T-helper 1 cell (primary cell): ENCODE measurements at places on chromosomes 5 and 9.

GRCh38 chr5:54869691-54870090 lies 115.7 kb downstream of the ESM1 start:
- DNase-seq = no peak

DNA sequence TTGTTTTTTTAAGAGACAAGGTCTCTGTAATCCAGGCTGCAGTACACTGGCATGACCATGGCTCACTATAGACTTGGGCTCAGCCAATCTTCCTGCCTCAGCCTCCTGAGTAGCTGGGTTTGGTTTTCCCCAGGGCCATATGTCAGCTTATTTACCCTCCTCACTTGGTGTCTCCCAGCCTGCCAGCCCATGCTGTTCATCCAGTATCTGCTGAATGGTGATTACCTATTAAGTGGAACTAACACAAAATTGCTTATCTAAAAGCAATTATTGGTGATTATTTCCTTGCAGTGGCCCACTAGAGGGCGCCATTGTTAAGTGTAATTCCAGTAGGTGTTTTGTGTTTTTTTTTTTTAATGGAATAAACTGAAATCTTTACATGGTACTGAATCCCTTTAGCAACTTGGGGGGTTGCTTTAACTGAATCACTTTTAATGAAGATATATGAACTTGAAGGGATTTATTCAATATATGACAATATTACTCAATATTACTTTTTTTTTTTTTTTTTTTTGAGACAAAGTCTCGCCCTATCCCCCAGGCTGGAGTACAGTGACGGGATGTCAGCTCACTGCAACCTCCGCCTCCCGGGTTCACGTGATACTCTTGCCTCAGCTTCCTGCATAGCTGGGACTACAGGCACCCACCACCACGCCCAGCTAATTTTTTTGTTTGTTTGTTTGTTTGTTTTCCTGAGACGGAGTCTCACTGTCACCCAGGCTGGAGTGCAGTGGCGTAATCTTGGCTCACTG lies 13.8 kb downstream of the EXOSC2 start:
- peak; percentile 57 for DNase-seq

DNA sequence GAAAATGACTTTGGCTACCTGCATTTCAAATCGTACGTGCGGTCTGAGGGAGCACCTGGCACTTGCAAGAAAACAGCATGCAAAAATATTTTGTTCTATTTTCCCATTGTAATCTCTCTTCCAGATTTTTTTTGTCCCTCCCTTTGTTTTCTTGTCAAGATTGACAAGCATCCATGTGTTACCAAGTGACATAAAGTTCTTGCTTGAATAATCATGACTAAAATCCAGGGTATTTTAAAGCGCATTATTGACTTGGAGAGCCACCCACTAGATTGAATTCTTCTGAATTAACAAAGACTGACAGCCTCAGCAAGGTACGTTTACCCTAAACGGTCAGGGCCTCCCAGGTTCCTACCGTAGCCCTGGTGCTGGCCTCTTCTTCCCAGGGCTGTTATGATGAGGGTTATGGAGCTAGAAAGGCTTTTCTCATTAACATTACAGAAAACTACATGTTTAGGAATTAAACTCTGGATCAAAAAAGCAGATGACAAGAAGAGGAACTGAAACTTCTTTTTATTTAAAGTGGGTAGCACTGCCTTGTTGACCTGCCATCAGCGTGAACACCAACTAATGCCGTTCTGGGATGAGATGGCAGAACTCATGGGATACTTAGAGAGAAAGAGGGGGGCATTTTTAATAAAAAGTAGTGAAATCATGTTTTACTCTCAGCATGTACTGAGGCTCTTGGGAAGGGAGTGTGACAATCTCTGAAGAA lies 297.0 kb downstream of the EFNA5 start:
- no peak for DNase-seq

DNA sequence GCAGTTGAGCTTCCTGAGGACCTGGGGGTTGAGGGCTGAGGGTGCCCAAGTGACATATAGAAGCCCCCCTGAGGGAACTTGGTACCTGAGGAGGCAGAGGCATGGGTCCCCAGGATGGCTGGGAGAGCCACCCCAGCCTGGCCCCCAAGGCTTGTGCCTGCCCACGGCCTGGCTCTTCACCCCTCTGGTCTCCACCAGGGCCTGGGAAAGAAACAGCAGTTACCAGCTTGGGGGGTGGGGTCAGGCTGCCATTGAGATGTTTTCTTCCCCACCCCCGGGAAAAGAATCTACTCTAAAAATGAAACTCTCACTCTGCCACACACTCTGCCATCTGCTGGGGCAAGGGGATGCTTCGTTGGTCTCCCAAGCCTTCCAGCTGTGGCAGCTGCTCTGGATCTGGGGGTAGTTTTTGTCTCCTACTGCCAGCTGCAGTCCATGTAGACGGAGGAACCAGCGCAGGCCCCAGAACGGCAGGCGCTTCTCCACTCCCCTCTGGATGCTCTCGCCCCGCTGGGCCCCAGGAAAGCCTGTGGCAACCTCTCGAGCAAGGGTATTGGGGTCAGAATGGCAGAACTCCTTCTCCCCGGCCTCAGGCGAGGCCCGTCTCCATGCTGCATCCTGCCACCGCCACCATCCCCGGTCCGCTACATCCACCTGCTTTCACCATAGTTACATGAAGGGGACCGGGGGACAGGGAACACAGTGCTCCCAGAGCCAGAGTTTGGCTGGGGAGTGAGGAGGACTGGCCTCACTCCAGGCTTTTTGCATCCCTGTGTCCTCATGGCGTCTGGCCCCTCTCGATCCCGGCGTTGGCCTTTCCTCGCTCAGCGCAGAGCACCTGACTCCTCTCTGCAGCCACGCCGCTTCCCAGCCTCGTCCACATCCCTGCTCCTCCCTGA lies 123.5 kb downstream of the DAB2IP start:
- DNase-seq = peak; percentile 1

GRCh38 chr5:152288917-152289595 lies 116.0 kb downstream of the NMUR2 start:
- no peak for DNase-seq

DNA sequence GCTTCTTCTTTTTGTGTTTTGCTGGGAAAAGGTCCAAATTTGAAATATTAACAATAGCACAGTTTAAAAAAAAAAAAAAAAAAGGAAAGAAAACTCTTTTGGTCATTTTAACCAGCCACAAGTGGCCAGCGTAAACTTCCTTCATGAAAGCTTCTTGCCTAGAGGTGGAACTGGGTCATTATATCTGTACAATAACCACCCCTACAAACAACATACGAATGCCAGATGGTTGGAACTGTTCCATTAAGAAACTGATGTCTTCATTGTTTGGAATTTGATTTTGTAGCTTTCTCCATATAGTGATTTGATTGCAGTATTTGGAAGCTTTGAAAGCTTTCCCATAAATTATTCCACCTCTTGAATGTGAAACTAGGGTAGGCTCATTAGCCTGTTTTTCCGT lies 18.3 kb upstream of the LPAR1 start:
- DNase-seq = no peak

DNA sequence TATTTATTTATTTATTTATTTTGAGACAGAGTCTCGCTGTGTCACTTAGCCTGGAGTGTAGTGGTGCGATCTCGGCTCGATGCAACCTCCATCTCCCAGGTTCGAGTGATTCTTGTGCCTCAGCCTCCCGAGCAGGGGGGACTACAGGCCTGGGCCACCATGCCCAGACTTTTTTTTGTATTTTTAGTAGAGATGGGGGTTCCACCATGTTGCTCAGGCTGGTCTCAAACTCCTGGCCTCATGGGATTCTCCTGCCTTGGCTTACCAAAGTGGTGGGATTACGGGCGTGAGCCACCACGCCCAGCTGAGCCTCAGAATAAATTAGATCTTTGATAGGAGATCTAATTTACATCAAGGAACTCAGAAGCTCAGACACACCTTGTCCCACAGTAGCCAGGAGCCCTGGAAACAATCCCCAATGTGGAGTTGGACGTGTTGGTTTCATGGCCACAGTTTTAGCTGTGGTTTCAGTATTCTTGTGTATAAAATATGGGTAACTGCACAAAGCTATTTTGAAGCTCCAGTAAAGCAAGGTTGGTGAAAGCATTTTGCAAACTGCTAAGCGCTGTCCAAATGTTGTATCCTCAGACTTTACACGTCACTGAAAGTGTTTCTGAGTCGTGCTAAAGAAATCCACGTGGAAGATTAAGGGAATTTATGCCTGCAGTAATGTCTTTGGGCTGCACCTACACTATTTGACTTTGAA lies 3.0 kb upstream of the HNRNPAB start:
- DNase-seq = no peak

- no peak for DNase-seq
Measured at GRCh38 chr5:110195288-110195687, 505.6 kb downstream of the MAN2A1 start.

GRCh38 chr9:131986576-131986975 lies 93.1 kb downstream of the MED27 start:
- DNase-seq = no peak

DNA sequence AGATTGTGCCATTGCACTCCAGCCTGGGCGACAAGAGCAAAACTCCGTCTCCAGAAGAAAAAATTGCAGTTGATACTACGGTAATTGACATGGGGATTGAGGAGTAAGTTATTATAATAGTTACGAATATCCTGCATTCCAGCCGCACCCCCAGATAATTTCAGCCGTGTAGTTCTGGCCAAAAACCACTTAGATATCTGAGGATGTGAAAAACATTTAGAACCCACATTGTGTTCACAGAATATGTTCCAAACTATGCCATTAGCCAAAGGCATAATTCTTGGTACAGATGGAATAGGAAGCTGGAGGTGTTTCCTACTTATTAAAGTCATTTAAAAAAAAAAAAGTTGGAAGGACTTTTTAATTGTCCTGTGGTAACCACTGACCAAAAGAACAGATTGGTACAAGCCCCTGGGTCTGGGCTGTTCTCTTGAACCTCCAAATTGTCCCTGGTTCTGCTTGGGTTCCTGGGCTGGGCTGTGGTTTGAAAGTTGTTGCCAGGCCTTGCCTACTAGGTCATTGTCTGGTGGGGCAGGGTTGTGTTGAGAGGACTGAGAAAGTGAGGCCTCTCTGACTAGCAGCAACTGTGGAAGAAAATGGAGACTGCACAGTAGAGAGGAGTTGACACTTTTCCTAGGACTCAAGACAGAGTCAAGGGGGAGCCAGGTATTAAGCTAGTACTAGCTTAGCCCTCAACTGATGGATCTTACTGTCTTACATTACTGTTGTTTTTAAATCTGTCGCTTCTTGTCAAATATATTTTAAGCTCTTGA lies 198.8 kb downstream of the NR3C1 start:
- no peak for DNase-seq

DNA sequence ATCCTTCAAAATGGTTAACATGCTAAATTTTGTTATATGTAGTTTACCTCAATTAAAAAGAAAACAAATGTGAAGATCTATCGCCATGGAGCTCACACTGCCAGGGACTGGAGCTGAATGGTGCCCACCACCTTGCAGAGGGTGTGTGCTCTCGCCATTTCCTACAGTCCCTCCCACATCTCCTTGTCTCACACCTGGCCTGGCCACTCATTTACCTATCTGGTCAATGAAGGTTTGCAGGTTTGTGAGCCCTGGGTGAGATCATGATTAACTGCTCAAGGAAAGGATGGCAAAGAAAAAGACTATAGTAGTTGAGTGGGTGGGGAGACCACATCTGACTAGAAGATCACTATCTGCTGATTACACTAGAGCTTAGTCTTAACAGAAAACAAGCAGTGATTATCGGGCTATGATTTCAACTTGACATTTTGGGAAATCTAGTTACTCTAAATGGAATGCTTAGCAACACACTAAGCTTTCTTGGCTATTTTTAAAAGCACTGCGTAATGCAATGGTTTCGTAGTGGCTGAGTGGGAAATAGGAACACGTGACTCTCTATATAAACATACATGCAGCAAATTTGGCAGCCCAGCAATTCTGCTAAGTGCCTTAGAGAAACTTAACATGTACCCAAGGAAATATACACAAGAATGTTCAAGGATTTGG lies 27.3 kb downstream of the PUM3 start:
- DNase-seq = no peak

- peak; percentile 55 for DNase-seq
Measured at GRCh38 chr5:170275376-170275994, 22.1 kb downstream of the LCP2 start.

- DNase-seq = no peak
Measured at GRCh38 chr5:168471785-168472184, 14.5 kb upstream of the RARS1 start.

DNA sequence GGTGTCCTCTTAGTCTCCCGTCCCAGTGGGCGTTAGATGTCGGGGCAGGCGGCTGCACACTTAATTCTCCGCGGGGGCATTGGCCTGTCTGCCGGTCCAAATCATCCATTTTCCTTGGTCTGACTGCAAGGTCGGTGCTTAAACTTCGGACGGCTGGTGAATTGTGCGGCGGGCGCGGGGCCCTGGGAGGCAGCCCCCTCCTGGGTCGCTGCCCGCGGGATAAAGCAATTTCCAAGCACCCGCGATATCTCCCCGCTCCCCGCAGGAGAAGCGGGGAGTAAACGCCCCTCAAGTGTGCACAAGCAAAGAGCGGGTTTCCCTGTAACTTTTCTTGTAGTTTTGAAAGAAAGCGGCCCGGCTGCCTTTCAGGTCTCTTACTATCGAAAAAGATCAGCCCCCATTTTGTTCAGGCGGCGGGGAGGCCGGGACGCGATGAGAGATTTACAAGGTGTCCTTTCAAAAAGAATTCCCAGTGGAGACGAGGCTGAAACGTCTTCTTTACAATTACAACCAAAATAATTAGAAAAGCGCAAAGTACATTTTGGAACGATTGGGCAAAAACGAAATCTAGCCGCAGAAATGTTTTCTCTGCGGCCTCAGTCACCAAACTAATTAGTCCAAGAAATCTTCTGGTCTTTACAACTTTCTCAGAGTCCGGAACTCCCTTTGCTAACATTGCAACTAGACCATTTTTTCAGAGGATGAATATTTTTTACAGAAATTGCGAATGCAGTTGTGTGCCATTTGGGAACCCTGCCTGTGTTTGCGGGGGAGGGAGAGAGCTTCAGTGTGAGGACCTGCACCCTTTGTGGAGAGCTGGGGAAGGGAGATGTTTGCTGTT lies 1.8 kb downstream of the IRX1 start:
- no peak for DNase-seq

GRCh38 chr5:84332106-84332505 lies 52.6 kb downstream of the EDIL3 start:
- no peak for DNase-seq

DNA sequence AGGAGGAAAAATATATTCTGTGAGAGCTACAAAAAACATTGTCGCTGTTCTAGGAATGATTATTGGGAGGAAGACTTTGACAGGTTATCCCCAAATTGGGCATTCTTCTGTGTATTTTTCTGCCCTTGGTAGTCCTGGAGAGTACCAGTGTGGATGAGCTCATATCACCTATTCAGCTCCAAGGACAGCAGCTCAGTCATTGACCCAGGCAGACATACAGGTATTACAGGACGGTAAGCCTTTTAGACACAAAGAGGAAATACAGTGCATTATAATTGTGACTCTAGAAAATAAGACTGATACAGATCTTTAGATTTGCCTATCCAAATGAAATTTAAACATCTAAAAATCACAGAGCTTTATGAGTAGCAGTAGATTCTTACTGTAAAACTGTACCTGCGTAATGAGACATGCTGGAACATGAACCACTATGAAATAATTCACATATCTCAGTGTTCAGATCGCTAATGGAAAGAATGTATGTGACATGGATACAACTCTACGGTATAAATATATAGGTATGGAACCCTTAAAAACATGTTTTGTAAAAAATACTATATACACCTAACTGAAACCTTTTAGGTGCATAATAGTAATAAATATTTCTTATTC lies 56.0 kb downstream of the PLK2 start:
- no peak for DNase-seq

- DNase-seq = no peak
Measured at GRCh38 chr5:460273-460625, 17.3 kb downstream of the EXOC3 start.
